NCI-H2029 treated with DMSO at 0.1 percent for 48 hours (cell line): ENCODE measurements at places on chromosomes 4 and X.

GRCh38 chr4:74330295-74330750 is 22.1 kb downstream of the EPGN start:
- DNase-seq: no peak

GRCh38 chr4:55256787-55257186 is 89.3 kb upstream of the SRD5A3 start:
- DNase-seq: no peak

GRCh38 chr4:55077577-55077976 is 47.8 kb downstream of the KDR start:
- no peak for DNase-seq

- no peak for DNase-seq
These were observed 6.7 kb upstream of the MSX1 start for GRCh38 chr4:4852591-4853362.

DNA sequence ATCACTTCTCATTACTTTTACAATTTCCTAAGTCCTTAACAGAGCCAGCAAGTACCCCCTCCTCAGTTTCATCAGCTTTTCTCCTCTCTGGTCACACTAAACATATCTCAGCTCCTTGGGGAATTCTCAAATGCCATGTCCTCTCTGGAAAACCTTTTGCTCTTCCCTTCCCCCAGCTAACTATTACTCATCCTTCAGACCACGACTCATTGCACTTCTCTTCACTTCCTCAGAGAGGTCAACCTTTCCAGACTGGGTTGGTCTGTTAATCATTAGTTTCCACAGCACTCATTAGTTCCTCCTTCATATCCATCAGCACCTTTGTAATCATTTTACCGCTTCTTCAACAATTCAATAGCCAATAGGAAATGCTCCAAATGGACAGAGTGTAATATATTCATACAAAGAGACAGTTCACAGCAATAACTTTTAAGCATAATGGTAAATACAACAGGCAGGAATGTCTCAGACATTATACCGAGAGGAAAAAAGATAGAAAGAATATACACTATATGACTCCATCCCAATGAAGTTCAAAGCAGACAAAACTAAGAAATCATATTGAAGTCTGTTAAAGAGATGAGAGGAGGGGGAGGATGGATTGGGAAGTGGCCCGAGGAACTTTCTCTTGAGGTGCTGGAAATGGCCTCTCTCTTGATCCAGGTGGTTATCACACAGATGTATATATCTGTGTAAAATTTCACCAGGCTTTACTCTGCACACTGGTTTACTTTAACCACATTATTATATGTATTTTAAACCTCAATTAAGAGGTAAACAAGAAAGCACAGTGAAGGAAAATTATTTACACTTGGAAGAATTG is 39.6 kb downstream of the DDX60L start:
- DNase-seq: no peak

- DNase-seq: no peak
These were observed 1278.6 kb downstream of the PCDH7 start for GRCh38 chr4:31998807-31999206.

GRCh38 chr4:1405636-1406393 is 427 bp downstream of the NKX1-1 start:
- no peak for DNase-seq

DNA sequence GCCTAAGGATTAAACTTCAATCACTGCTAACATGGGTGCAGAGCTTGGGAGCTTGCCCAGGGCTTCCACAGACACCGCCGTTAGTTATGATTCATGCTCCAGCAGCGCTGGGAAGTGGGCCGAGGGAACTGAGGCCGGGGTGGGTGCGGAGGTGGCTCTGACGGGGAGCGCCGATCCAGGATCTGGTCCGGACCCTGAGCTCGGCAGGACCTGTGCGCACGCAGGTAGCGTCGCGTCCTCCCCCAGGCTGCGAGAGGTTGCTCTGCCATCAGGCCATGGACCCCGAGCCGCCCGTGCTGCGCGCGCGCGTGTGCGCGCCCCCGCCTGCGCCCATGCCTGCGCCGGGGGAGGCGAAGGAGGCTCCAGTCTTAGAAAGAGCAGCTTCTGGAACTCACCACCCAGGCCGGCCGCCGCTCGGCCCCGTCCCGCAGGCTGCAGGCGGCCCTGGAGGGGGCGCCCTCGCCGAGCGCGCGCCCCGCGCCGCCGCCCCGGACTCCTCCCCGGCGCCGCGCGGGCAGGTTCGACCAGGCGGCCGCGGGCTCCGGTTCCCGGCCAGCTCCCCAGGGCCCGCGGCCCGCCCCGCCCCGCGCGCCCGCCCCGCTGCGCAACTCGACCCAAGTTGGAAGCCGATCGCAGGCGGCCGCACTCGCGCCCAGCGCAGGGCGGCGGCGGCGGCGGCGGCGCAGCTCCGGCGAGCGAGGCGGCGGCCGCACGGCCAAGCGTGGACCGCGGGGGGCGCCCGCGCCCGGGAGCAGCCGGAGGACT is 732 bp upstream of the ADRA2C start:
- no peak for DNase-seq

DNA sequence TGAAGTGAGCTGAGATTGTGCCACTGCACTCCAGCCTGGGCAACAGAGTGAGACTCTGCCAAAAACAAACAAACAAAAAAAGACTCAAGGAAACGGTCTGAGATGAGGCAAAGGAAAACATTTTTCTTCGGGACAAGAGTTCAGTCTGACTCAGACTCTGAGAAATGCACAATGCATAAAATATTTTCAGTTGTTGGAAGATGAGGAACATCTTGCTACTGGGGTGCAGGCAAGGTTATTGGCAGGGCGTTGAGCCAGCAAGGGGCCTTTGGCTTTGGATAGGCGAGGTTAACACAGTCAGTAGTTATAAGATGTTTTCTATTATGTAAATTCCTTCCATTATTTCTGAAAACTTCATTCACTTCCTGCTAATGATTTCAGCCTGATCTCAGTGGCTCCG is 96.1 kb upstream of the VCX start:
- DNase-seq: no peak

- no peak for DNase-seq
These were observed 2.1 kb downstream of the HHIP start for GRCh38 chr4:144648042-144648441.

GRCh38 chrX:153882086-153882498 is 3.9 kb downstream of the L1CAM start:
- no peak for DNase-seq
